ENCODE measurements at places on chromosomes 1 and 21. TPM values are rescaled to one million over a fixed set of nuclear protein-coding genes. Genes with fewer than 3 reads are reported as not detected.

The HLCS gene
- 19.8 TPM for total RNA-seq

The NAV1 gene
- total RNA-seq, result 88.8 TPM

The LORICRIN gene
- not detected for total RNA-seq

The TCP10L gene
- total RNA-seq, result 1.6 TPM

The PLA2G2F gene
- total RNA-seq, result not detected

The AADACL4 gene
- total RNA-seq, result 0.36 TPM

The MSH4 gene
- total RNA-seq, result 0.29 TPM

The WDR64 gene
- total RNA-seq, result not detected

The RNU1-4 gene
- total RNA-seq, result 3,937 TPM

The DRAXIN gene
- total RNA-seq, result 1.1 TPM

The TRIM46 gene
- total RNA-seq, result 6.3 TPM

The CCDC17 gene
- total RNA-seq, result 5.6 TPM

The OR2T35 gene
- not detected for total RNA-seq

The LCE1B gene
- total RNA-seq, result not detected

The OTUD3 gene
- 22.3 TPM for total RNA-seq

The RGSL1 gene
- total RNA-seq, result not detected

The SGIP1 gene
- 9.8 TPM for total RNA-seq

The PRELP gene
- total RNA-seq, result 3.2 TPM

The ENAH gene
- 144 TPM for total RNA-seq

The TNNI3K gene
- 0.51 TPM for total RNA-seq

The PCP4 gene
- total RNA-seq, result 18.1 TPM

The FLG2 gene
- total RNA-seq, result not detected

The MYOM3 gene
- 0.11 TPM for total RNA-seq

The CRNN gene
- total RNA-seq, result not detected

The CYP4A11 gene
- not detected for total RNA-seq

The CACNA1S gene
- 0.05 TPM for total RNA-seq

The HSD3B1 gene
- not detected for total RNA-seq

The TNFRSF4 gene
- 0.34 TPM for total RNA-seq

The NPR1 gene
- 5.9 TPM for total RNA-seq

The DUSP23 gene
- total RNA-seq, result 42.1 TPM

The TMEM200B gene
- 28.3 TPM for total RNA-seq

The SPRR3 gene
- total RNA-seq, result not detected

The OLFML2B gene
- 4.8 TPM for total RNA-seq

The COL11A1 gene
- 133 TPM for total RNA-seq

The FMO5 gene
- total RNA-seq, result 0.97 TPM
